ENCODE measurements at places on chromosomes 16 and 17.
A peak's percentile ranks its signal among the peaks of the same experiment; 100 is the strongest.

- DNase-seq: no peak
Measured at GRCh38 chr17:36760425-36760824, 159.0 kb downstream of the MRM1 start.

DNA sequence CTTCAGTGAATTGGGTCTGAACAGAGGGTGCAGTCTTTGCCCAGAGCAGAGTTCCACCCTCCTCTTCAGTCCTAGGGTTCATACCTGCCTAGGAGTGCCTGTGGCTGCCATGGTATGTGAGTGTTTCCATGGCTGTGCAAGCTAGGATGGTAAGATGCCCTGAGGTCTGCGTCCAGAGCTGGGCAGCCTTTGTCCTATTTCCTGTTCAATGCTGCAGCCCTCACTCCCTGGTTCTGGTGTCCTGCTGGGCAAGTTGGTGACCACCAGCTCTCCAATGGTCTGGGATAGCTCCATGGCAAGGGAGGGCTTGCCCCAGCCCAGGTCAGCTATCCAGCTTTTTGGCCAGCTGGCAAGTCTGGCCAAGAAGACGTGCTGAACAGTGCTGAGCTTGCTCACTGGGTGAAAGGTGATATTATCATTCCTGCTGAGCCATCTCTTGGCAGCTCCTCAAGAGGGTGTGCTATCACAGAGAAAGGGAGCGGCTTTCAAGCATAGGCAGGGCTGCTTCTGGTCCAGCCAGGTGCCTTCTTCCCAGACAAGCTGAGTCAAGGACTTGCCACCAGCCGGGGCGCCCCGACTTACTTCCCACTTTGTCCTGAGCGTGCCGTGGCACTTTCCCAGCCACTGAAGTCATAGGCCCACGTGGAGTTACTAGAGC lies 13.0 kb upstream of the NFATC3 start:
- no peak for DNase-seq

GRCh38 chr16:22388101-22388644 lies 13.8 kb upstream of the CDR2 start:
- no peak for DNase-seq

DNA sequence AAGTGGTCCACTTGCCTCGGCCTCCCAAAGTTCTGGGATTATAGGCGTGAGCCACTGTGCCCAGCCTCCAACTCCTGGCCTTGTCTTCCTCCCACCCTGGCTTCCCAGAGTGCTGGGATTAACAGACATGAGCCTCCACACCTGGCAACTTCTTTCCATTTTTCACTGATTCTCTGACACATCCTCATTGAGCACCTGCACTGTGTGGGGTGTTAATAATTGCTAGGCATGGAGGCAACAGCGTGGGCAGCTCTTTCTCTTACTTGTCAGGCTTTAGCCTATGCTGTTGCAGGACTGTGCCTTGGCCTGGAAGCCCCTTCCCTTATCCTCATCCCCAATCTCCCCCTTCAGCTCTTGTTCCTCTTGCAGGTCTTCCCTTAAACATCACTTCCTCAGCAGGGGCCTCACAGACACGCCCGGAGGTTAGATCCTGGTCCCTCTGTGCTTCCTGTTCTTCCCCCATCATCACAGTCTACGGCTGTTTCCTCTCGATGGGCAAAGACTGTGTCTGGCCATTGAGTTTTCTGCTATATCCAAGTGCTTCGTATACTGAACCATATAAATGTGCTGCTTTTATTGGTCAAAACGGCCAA lies 7.9 kb downstream of the QPRT start:
- no peak for DNase-seq

- DNase-seq: peak; percentile 52
Measured at GRCh38 chr17:63445065-63445464, 1.0 kb downstream of the CYB561 start.

- peak; percentile 21 for DNase-seq
Measured at GRCh38 chr16:17211797-17212196, 259.0 kb downstream of the XYLT1 start.

GRCh38 chr17:50926523-50926922 lies 60.4 kb upstream of the TOB1 start:
- no peak for DNase-seq

DNA sequence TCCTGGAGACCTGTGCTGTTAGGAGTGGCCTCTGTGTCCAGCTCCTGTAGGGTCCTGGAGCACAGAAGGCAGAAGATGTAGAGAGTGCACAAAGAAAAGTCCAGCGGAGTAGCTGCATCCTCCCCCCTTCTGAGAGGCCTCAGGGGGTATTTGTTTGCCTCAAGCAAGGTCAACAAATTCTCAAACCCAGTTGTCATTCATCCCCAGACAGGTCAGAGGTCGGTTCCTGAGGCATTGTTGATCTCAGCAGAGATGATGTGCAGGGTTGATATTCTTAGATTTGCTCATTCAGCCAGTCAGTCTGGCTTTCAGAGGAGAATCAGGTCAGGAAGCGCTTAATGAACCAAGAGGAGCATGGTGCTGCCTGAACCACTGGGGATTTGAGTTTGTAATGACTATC lies 8.3 kb upstream of the RBFOX1 start:
- DNase-seq: no peak

- DNase-seq: no peak
Measured at GRCh38 chr17:47653442-47653841, 3.7 kb downstream of the KPNB1 start.

GRCh38 chr16:49932946-49933345 lies 77.0 kb upstream of the ZNF423 start:
- no peak for DNase-seq

GRCh38 chr17:50192618-50193291 lies 8.7 kb downstream of the COL1A1 start:
- no peak for DNase-seq

- DNase-seq: no peak
Measured at GRCh38 chr17:59361916-59362810, 30.7 kb downstream of the YPEL2 start.

GRCh38 chr17:77332034-77332971 lies 191.5 kb downstream of the SEC14L1 start:
- DNase-seq: no peak

DNA sequence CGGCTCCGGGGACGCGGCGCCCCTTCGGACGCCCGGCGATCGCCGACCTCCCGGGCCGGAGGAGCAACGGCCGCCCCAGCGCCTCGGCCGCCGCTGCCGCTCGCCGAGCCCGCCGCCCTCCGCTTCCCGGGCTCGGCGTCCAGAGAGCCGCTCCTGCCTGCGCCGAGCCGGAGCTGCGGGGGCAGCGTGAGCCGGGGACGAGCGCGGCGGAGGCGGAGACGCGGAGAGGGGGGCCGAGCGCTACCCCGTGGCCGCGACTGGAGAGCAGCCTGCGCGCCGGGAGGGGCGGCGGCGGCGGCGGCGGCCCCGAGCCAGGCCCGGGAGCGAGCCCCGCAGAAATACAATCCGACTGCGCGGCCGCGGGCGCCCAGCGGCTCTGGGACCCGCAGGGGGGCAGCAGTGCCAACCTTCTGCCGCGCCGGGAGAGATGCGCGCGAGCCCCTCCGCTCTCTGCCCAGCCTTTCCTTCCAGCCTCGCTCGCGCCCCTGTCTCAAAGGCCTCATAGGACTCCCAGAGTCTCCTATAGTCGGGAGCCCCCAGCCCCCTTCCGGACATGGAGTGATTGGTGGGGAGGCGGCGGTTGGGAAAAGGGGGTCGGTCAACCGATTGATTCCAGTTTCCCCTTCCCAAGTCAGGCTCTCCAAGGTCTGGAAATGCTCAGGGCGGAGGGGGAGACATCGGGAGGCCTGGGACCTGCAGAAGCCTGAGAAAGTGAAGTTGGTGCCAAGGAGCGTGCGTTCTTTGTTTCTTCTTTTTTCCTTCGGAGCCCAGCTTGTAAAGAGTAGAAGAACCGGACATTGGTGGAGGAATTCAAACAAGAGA lies 1.0 kb upstream of the SDK2 start:
- DNase-seq: peak; percentile 90

GRCh38 chr16:27646806-27647205 lies 96.9 kb downstream of the KATNIP start:
- DNase-seq: no peak

DNA sequence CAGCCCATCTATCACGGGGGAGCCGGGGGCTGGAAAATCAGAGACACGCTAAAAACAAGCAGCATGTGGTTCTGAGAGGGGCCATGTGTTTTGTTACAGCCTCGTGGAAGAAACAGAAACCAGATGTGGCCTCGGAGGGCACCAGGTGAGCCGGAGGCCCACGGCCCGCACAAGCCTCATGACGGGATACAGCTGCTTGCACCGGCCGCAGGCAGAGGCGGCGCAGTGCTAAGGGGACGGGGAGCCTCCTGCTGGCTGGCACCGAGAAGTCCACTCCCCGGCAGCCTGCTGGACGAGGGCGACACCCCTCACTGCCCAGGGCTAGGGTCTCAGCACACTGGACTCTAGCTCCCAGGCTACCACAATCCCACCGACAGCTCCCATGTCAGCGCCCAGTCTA lies 19.2 kb downstream of the NDUFAF8 start:
- DNase-seq: peak; percentile 95

- DNase-seq: no peak
Measured at GRCh38 chr17:5585836-5586521, 1.7 kb upstream of the NLRP1 start.

DNA sequence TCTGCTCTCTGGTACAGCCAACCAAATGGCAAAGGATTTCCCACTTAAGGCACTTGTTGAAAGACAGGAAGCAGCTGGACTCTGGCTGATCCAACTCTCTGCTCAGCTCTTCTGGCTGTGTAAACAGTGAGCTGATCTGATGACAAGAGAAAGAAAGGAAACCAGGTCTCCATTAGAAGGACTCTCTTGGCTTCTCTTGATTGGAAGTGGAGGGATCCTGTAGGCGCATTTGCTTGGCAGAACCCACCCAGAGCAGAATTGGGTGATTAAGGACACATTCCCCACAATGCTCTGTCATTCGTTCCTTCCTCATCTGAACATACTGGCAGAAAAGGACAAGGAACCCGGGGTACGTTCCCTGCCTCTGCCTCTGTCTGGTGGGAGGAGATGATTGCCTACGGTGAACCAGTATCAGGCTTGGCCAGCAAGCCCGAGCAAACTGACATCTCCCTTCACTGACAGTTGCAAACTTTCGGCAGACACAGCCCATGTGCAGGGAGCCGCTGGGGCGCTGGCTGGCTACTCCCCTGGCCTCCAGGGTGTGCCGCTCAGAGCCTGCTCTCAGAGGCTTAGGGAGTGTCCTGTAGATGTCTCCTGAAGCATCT lies 29.1 kb downstream of the LDHD start:
- peak; percentile 36 for DNase-seq

- DNase-seq: no peak
Measured at GRCh38 chr17:74201250-74201649, 2.2 kb upstream of the RPL38 start.

- no peak for DNase-seq
Measured at GRCh38 chr16:56262551-56263245, 71.4 kb downstream of the GNAO1 start.

DNA sequence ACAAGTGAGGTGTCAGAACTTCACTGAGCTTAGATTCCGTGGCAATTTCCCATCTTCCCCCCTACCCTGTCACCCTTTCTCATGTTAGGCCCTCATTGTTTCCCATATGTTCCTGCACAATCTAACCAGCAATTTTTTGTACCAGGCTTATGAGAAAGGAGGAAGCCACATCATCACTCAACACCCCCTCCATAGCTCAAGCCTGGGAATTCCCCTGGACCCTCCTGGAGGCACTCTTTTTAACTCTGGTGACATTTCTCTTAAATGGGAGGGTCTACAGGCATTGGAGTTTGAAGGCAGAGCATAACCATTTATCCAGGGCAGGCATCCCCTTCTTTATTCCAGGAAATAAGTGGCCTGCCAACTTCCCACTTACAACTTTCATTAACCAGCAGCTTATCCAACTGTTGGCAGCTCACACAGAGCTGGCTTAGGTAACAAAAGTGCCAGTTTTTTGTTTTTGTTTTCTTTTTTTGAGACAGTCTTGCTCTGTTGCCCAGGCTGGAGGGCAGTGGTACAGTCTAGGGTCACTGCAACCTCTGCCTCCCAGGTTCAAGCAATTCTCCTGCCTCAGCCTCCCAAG lies 10.4 kb upstream of the GLG1 start:
- DNase-seq: no peak

DNA sequence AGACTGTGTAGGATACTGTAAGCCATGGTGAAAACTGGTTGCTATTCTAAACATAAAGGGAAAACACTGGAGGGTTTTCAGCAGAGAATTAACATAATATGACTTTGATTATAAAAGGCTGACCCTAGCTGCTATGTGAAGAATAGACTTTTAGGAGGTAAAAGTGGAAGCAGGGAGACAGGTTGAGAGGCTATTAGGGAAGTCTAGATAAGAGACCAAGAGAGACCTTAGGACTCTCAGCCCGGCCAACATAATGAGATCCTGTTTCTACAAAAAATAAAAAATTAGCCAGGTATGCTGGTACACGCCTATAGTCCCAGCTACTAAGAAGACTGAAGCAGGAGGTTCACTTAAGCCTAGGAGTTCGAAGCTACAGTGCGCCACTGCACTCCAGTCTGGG lies 393.2 kb upstream of the PMFBP1 start:
- no peak for DNase-seq

DNA sequence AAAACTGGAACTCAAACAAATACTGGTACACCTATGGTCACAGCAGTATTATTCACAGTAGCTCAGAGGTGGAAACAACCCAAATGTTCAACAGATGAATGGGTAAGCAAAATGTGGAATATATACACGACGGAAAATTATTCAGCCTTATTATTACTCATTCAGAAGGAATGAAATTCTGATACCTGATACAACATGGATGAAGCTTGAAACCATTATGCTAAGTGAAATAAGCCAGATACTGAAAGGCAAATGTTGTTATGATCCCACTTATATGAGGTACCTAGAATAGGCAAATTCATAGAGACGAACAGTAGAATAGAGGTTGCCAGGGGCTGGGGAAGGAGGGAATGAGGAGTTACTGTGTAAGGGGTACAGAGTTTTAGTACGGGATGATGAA lies 27.1 kb upstream of the MYLK3 start:
- no peak for DNase-seq

- DNase-seq: peak; percentile 87
Measured at GRCh38 chr17:63834431-63835166, 7.1 kb upstream of the FTSJ3 start.

DNA sequence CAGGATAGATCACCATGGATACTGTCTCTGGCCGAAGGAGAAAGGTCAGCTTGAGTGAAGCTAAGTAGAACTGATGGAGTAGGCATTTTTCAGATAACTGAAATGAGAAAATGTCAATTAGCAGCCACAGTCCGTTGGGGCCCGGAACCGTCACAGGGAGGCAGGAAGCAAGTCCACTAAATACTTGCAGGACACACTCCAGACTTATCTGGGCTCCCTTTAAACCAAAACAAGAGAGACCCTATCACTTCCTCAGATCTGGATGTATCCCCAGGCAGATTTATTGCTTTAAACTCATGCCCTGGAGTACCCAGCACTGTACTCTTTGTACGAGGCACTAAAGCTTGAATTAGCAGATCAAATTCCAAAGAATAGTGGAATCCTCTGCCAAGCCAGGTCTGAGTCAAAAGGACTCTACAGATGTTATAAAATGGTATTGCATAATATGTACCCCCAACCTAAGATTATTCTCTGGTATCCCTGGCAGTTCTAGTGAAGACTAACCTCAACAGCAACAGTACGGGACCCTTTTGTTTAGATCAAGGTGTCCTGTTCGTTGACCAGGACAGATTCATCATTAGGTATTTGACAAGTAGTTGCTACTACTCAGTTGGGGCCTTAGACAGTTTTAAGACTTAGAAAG lies 8.1 kb downstream of the ZP2 start:
- DNase-seq: peak; percentile 24
